ENCODE measurements at places on chromosomes 2 and 18.

DNA sequence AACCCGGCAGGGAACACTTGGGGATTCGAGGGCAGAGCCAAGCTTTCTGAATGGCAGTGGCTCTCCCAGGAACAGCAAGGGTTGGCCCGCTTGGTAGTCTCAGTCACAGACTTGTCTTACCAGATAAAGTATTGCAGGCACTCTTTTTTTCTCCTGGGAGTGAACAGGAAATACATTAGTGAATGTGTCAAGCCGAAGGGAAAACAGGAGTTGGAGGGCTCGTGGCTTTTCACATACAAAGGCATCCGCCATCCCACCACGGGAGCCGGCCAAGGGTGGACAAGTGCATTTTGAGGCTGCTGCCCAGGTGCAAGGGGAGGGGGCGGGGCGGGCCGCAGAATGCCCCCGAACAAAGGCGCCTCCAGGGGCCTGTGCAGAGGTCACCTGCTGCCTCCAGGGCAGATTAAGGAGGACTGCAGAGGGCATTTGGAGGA is 163.3 kb upstream of the SIX3 start:
- no peak for DNase-seq

DNA sequence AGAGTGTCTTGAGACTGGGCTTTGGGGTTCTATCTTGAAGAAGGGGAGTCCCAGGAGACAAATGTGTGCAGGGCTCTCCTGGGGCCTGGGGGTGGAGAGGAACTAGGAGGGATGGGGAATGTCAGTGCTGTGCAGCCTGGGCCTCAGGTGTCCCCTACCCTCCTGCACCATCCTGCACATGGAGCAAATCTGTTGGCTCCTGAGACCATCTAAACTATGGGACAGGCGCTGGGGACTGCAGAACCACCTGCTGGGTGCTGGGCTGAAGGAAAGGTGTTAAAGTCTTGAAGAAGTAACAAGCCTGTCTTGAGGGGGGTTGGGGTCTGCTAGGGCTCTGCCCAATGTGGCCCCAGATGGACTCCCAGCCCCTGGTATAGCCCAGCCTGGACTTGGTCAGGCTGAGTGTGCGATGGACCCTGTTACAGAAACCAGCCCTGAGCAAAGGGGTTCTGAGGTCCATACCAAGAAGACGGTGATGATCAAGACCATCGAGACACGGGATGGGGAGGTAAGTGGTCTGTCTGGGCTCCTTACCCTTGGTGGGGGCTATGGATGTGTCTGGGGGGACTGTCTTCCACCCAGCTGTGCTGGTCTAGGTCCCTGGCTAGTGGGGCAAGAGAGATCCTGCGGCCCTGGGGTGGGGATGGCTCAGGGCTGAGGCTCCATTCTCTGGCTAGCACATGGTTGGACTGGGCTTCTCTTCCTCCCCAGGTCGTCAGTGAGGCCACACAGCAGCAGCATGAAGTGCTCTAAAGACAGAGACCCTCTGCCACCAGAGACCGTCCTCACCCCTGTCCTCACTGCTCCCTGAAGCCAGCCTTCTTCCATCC is 7.3 kb downstream of the DES start:
- no peak for DNase-seq

GRCh38 chr2:61689568-61689967 is 151.4 kb upstream of the XPO1 start:
- no peak for DNase-seq

DNA sequence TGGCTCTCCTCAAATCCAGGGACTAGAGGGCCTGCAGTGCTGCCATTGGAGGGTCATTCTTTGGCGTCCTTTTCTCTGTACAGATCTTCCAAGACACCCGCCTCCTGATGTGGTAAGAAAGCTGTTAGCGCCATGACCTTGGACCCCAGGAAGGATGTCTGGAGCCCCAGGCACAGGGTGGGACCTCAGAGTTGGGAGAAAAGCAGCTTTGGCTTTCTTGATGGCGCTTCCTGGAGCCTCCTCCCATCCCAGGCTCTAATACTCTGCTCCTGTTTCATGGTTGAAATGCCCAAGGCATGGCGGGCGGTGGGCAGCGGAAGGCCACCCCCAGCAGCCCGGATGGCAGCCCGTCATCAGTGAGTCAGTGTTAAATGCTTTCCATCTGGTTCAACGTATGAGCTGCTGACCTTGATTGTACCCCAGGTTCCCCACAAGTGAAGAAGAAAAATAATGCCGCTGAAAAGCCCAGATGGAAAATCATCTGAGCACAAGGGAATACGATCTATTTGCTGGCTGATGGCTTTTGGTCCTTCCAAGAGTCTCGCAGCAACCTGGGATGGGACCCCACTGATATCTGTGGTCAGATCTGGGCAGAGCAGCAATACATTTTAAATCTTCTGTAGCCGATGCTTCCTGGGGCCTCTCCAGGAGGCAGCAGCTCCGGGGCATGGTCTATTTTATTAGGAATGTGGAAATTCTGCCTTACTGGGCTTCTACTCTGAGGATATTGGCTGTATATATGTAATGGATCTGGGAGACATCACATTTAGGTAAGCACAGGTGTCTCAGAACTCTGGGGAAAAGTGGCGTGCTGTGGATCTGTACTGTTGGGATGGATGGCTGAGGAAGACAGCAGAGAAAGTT is 15.1 kb downstream of the ACKR3 start:
- no peak for DNase-seq

DNA sequence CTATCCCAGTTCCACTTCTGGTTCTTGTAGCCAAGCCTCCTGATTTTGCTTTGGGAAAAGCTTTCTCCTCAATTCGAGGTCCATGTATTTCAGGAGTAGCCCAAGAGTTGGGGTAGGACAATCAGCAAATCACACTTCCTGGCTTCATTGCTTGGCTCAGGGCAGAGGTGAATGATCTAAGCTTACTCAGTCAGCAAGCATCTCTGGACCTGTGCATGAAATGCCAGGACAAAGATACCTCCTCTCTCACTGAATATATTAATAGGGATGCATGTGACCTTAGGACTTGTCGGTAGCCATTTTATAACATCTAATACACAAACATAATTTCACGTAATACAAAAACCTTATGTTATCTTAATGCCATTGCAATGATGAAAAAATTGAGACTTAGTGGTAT is 373.1 kb downstream of the TGIF1 start:
- no peak for DNase-seq

- peak; percentile 13 for DNase-seq
These were observed 282.5 kb downstream of the SLC8A1 start for GRCh38 chr2:40169430-40169829.

DNA sequence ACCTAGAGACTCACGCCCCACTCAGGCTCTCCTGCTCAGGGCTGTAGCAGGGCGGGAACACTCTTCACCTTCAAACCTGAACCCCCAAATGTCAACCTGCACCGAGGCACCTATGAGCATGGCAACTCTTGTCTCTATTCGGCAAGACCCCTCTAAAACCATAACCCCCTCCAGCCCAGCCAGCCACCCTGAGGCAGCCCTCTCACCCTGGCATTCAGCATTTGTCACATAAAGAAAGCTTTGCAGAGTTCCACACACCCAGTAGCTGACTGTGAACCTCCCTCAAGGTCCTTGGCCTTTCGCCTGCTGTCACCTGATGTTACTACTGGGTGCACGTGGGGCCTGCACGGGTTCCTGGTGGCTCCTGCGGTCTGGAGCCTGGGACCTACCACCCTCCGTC is 97.2 kb upstream of the ALKAL2 start:
- DNase-seq = no peak

GRCh38 chr2:31271851-31272267 is 37.9 kb downstream of the EHD3 start:
- no peak for DNase-seq

- no peak for DNase-seq
These were observed 22.7 kb upstream of the NFATC1 start for GRCh38 chr18:79372991-79373390.

- peak; percentile 63 for DNase-seq
These were observed 255.3 kb upstream of the SIX2 start for GRCh38 chr2:45264227-45265225.

- DNase-seq = no peak
These were observed 23.2 kb upstream of the FAP start for GRCh38 chr2:162266460-162266760.

GRCh38 chr2:232320443-232320803 is 58.1 kb upstream of the ALPP start:
- DNase-seq = no peak

DNA sequence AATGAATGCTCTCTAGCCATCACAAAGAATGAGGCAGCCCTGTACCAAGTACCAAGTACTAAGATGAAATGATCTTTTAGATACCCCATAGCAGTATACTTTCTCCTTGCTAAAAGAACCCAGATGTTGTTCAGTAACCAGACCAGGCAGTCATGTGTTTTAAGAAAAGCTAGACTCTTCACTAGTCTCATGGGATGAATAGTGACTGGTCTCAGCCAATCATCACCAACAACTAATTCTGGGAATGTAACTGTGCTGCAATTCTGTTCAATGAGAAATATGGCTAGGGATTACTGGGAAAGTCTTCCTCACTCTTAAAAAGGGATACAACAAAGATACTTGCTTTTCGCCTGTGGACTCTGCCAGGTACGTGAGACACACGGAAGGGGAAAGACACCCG is 29.5 kb downstream of the MBOAT2 start:
- no peak for DNase-seq

DNA sequence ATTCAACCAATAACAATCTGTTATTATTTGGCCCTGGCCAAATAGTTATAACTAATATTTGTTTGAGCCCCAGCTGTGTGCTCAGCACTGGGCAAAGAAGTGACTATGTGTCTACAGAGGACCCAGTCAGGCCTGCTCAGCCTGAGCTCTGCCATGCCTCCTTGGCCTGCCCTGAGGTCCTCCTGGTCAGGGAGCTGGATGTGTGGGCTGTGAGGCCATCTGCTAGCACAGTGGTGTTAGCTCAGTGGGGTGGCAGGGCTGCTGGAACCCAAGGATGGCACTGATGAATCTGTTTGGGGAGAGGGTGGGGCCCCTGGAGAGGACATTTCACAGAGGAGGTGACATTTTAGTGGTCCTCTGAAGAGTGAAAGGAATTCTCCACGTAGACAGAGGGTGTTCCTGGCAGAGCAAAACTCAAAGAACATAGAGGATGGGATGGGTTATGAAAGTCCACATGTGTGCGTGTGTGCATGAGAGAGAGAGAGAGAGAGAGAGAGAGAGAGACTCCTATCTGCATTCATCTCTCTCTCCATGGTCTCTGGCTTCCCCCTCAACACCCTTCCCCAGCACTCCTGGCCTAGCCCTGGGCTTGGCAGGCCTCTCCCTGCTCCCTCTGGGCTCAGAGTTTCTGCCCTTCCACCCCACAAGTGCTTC is 21.2 kb upstream of the ATOH8 start:
- no peak for DNase-seq

GRCh38 chr2:173862612-173863217 is 102.5 kb downstream of the SP3 start:
- DNase-seq = no peak

DNA sequence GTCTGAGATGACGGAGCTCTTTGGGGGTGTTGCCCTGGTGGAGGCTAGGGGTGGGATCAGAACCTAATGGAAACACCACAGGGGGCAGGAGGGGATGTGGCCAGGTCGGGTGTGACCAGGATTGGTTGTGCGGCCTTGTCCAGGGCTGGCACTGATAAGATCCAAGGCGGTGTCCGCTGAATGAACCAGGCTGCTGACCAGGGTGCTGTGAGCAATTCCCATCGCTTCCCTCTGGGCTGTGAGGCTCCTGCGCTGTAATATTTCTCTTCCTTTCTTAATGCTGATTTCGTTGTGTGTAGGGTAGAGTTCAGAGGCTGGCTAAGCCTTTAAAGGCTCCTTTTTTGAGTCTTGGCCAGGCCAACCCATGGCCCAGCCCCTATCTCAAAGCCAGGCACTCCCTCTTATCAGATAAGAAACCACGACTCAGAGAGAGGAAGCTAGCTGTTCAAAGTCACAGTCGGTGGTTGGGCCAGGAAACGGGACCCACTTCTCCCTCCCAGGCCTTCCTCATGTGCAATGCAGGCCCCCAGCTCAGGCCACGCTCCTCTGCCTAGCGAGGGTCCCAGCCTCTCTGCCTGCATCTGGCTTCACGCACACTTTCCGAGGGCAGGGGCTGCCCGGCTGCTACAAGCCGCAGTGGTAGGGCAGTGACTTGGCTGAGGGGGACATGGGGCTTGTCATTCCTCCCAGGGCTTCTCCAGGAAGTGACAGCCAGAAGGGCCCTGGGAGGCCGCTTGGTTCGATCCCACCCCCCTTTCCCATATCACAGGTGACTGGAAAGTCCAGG is 26.0 kb upstream of the FOSL2 start:
- DNase-seq = peak; percentile 15

GRCh38 chr18:25310045-25310444 is 41.9 kb downstream of the ZNF521 start:
- DNase-seq = peak; percentile 55

DNA sequence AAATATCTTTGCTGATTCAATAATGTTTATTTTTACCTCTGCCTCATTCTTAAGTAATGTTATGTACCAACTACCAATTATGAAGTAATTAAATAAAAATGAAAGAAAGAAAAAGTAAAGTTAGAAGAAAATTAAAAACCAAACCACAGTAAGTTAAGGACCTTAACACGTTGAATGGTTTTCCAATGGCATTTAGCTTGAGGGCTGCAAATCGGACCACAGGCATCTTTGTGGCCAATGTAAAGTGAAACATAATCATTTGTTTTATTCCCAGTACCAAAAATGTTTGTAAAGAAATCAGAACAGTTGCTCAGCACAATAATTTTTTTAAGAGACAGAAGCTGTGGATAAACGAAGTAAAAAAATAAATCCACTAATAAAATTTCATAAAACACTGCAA is 1455.5 kb upstream of the ZEB2 start:
- no peak for DNase-seq

DNA sequence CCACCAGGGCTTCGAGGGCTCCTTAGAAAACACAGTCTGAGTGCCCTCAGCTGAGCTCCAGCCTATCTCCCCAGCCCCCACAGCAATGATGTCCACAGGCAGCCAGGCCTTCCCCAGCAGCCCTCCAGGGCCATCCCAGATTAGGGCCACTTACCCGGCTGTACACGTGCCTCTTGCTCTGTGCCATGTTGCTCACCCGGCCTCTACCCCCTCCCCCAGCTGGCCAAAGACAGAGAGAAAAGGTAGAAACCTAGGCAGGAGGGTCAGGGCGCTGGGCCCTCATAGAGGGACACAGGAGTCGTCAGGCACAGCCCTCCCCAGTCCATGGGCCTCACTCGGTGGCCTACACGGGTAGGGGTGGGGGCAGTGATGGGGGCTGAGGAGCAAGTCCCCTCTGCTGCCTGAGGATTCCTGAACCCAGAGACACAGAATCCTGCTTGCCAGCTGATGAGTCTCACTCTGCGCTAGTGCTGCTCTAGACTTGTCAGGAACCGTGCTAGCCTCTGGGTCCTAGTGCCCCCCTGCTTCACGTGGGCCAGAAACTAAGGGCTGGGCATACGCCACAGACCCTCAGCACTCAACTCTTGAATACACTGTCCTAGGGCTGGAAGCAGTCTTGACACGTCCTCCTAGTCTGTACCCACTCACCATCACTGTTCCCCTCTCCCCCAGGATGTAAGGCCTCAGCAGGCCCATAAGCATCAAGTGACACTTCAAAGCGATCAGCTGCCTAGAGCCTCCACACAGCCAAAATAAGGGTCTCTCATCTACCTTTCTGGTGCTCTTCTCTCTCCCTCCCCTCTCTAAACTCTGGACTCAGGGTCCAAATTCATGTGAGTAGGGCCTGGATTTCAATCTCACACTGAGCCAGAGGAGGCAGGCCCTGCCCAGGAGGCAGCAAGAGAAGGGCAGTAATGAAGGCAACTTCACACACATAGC is at the start of gene DCTN1:
Gene DCTN1 (minus strand): TSS at position 461 of the 939 bp plus-strand sequence. CDS start 274 bp downstream, at position 187.
- DNase-seq = no peak
